ENCODE measurements at places on chromosomes 5 and 9.
A peak's percentile ranks its signal among the peaks of the same experiment; 100 is the strongest.

DNA sequence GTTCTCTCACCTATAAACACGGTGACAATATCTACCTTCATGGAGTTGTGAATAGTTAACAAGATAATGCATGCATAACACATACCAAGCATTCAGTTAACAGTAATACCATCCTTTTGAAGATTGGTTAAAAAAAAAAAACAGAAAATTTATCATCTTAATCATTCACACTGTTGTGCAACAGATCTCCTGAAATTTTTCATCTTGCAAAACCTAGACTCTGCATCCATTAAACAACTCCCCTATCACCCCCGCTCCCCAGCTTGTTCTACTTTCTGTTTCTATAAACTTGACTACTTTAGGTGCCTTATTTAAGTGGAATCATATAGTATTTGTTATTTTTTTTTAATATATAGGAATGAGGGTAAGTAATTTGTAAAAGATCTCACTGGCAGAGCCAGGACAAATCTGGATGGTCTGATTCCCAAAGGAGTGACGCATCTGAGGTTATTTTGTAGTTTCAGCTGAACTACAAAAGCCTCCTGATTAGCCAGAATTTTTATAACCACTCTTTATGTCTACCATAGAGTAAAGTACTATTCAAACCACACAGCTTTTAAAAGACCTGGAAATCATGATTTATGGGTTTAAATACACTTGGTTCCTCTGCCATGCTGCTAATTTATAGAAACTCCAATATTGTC, 93.0 kb downstream of the FANCC start:
- no peak for DNase-seq

DNA sequence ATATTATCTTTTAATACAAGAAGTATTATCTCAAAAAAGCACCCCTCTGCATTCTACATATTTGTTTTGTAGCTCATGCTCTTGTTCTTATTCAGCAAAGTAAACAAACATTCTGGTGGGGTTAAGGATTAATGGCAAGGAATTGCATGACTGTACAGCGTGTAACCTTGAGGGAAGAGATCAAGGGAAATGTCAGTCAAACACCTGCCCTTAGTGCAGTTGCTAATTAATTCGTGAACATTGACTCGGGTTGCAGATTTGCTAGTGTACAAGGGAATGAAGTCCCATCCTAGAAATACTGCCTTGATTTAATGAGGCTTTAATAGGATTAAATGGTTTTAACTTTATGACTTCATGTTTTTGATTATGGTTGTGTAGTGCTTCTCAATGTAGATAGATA, 1758.1 kb downstream of the MAT2B start:
- DNase-seq, result no peak

GRCh38 chr5:149765932-149766331, 35.8 kb downstream of the PPARGC1B start:
- peak; percentile 41 for DNase-seq

DNA sequence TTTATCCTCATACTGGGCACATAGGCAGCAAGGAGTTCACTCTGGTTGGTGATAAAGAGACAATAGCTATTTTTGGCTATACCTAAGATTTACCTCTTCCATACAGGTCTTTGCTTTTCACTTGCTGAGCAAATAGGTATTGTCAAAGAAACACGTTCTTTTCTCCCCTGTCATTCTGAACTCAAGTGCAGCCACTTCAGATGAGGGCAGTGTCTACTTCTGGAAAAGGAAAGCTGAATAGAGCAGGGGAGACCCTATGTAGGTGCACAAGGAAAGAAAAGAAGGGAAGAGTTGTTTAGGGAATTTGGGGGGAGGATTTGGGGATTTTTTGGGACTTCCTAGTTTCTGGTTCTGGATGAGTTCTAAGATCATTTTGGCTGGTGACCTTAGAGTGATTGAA, 109.6 kb downstream of the ATP10B start:
- no peak for DNase-seq

DNA sequence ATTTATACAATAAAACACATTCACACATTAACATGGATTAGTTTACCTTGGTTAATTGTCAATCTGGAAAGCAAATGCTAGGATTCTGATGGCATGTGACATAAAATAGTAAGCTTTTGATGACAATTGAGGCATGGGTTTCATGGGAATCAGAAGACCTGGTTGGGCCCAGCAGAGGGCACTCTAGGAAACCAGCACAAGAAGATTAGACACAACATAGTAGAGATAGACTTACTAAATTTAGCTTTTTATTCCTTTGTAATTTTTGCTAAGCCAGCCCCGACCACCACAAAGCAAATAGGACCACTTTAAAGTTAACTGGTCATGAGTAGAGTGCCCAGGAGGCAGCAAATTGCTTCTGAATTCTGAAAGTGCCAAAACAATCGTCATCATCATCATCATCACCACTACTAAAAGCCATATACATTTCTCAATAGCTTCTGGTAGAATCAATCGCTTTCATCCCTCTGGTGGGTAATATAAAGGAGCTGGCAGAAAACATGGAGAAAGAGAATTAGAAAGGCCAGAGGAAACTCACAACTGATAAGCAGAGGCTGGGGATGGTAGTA, 163.2 kb downstream of the ARRDC3 start:
- DNase-seq, result peak; percentile 48
